ENCODE measurements at places on chromosomes 13 and 19.

GRCh38 chr19:2215281-2215751 lies 20.8 kb downstream of the PLEKHJ1 start:
- DNase-seq, result peak; percentile 68

- DNase-seq, result no peak
These were observed 4.2 kb downstream of the FFAR3 start for GRCh38 chr19:35362261-35363000.

GRCh38 chr19:51325161-51325976 lies 13.9 kb downstream of the IGLON5 start:
- no peak for DNase-seq

- peak; percentile 34 for DNase-seq
These were observed 2.5 kb upstream of the PLEKHF1 start for GRCh38 chr19:29662604-29663404.

All from ELF-1 (cell line).